ENCODE measurements at places on chromosomes 16 and 17.

- peak; percentile 55 for DNase-seq
Observed at GRCh38 chr16:70685938-70686375, at the start of gene MTSS2. TSS of gene MTSS2 (minus strand) at chr16:70686053. CDS start at chr16:70685791, 262 bp downstream.

DNA sequence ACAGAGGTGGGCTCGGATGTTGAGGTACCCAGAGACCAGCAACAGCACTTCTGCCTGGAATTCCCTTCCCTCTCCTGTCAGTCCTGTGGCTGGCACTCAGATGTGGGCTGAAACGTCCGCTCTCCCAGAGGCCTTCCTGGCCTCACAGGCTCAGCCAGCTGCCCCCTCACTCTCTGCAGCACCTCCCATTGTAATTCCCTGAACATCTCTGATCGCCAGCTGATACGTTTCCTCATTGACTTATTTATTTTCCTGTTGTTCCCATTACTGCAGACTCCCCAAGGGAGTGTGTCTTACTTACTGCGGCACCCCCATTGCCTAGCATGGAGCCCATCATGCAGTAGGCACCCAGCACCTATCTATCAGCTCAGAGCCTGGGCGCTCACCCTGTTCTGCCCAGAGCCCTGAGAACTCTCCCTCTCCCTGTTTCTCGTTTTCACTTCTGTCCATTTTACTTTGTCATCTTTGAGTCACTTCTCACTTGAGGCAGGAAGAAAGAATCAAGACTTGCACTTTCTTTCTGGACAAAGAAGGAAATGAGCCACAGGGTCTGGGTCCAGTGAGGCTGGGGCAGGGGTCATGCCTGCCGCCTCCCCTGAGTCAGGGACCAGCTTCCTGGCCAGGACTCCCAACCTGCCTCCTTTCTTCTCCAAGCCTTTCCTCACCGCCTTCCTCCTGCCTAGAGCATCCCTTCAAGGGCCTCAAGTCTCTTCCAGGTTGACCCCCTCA, 10.2 kb downstream of the CDH5 start:
- DNase-seq: no peak

DNA sequence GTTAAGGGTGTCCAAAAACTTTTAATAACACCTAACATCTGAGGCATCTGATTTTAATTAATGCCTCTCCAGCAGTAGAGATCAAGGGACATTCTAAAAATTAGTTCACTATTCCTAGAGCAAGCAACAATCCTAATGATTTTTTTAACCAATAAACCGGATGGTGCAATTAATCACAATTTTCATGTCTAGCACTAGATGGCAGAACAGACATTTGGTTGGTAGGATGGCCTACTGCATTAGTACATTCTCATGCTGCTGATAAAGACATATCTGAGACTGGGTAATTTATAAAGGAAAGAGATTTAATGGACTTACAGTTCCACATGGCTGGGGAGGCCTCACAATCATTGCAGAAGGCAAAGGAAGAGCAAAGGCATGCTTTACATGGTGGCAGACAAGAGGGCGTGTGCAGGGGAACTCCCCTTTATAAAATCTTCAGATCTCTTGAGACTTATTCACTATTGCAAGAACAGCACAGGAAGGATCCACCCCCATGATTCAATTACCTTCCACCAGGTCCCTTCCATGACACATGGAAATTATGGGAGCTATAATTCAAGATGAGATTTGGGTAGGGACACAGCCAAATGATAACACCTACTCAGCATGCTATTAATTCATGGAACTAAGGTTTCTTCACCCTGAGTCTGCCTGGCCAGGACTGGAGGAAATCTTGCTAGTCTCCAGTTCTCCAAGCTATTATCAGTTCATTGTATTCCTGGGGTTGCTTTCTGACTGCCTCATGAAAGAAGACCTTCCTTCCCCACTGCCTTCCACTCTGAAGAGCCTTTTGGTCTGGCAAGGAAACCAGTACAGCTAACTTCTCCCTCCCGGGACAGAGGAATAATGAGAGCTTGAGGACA, 24.8 kb downstream of the HS3ST3A1 start:
- no peak for DNase-seq

DNA sequence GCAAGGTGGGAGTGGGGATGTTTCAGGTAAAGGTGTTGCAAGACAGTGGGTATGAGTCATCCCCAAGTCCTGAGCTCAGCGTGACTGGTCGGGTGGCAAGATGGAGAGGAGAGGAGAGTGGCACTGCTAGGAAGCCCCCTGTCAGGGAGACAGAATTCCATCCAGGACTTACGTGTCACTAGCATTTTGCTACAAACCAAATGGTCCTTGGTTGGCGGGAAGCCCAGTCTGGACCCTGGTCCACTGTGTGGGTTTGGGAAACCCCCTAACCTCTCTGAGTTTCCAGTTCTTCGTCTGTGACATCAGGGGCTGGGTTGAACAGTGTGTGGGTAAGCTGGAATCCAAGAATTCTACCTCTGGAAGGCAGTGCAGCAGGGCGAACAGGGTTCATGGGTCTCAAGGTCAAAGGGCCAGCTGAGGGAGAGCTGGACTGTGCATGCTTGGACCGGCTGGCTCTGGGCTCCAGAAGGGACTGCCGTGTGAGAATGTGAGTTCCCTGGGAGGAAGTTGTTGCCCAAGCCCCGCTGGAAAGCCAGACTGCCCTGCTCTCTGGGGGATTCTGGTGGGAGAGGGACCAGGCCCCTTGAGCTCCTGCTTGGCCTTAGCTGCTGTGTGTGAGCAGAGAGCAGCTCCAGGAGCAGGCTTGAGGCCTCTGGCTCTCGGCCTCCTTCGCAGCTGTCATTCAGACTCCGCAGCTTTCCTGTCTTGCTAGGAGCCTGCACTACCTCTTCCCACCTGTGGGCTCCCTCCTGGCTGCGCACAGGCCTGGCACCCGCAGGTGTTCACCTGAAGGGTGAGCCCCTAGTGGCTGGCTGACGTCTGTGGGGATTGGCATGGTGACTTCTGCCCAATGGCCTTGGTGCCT, 84.6 kb downstream of the NT5M start:
- no peak for DNase-seq

DNA sequence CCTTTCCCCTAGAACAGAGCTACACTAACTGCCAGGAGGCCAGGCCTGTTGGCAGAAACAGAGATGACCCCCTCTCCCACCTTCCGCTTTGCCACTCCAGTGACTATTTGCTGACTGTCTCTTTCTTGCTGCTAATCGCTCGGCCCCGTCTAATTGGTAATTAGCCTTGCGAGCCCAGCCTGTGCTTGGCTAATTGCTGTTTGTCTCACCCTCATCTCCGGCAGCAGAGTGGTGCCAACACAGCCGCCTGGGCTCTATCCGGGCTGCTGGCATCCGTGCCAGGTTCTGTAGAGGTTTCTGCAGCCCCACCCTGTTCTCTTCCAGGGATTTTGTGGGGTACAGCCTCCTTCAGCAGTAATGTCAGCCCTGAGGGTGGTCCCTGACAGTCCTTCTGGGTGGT, 27.4 kb upstream of the PHB1 start:
- no peak for DNase-seq
